ENCODE measurements at places on chromosomes 3 and 15.

GRCh38 chr3:56689303-56689702 lies 6.2 kb upstream of the TASOR start:
- DNase-seq, result no peak

GRCh38 chr3:82080792-82081191 lies 319.3 kb upstream of the GBE1 start:
- no peak for DNase-seq

DNA sequence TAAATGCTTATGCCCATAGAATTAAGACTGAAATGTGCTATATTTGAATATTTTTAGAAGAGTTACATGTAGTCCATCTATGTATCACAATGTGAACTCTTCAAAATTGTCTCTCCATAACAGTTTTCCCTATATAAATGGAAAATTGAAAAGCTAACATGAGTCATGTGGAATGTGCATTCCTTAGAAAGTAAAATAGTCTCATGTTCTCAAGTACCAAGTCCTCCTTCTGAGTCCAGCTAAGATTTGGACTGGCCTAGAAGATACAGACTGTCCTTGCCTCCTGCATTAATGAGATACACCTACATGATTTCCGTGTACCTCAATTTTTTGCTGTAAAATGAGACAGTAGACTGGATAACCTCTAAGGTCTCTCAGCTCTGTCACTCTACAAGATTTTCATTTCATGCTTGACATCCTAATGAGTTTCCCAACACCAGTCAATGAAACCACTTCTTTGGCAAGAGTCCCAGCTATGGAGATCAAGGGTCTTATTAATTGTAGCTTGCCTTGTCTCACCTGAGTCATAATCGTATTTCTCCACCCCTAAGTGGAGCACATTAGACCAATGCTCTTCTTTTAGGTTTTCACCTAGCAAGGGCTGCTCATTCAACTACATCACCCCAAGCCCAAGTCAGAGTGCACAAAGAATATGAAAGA lies 350.6 kb upstream of the IL12A start:
- DNase-seq, result no peak

- DNase-seq, result no peak
Observed at GRCh38 chr15:66390678-66391077, 4.0 kb downstream of the MAP2K1 start.

- no peak for DNase-seq
Observed at GRCh38 chr3:45496555-45496954, 98.0 kb upstream of the LIMD1 start.

Data from suprapubic skin (tissue), 4 donors.